ENCODE measurements at places on chromosomes 16 and 17.

DNA sequence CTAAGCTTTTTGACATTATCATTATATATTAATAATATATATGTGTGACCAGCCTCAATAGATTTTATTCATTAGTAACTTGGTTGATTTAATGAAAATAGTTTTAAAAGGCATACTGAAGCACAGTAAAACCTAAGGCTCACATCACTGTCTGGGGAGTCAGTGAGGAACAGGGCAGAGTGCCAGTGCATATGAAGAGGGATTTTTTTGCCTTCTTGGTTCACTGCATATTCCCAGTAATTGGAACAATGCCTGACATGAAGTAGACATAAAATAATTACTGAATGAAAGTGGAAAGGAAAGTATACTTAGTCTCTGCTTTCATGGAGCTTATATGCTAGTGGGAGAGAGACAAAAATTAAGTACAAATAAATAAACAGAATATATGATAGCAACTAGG is 81.1 kb downstream of the FTO start:
- DNase-seq = no peak

- DNase-seq = no peak
Measured at GRCh38 chr16:22945361-22945760, 131.4 kb downstream of the HS3ST2 start.

- DNase-seq = no peak
Measured at GRCh38 chr16:31286421-31287032, 26.8 kb downstream of the ITGAM start.

DNA sequence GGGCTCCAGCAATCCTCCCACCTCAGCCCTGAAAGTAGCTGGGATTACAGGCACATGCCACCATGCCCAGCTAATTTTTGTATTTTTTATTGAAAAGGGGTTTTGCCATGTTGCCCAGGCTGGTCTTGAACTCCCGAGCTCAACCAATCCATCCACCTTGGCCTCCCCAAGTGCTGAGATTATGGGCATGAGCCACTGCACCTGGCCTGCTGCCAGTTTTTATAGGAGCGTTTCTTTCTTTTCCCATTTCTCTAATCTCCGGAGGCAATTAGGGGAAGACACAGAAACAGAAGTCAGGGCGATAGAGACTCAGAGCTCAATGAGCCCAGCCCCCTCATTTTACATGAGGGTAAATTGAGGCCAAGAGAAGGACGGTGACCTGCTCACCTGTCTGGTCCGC is 10.4 kb downstream of the MGAT5B start:
- DNase-seq = no peak

DNA sequence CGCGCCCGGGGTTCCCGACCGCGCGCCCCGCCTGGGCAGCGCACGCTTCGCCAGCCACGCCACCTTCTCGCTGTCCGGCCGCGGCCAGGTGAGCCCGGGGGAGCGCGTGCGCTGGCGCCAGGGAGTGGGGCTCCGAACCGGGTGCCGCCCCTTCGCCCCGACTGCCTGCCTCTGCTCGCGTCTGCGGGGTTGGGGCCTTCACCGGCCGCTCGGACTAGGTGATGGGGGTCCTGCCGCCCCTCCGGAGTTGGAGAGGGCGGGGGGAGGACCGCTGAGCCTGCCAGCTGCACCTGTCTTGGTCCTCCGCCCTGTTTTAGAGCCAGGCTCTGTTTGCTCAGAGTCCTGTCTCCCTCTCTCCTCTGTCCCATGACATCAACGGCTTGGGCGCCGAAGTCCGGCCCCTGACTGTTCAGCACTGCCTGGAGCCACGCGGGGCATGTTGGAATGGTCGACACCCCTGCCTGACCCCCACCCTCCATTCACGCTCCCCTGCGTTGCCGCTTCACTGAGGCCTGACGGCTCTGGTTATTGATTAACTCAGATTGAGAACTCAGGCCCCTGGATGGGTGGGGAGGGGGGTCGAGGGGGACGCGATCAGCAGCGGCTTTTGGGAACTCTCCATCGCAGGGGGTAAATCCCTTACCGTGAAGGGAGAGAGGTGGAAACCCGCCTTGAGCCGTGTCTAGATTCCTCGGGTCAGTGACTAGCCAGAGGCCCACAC is 748 bp downstream of the SMTNL2 start:
- no peak for DNase-seq

- no peak for DNase-seq
Measured at GRCh38 chr17:336110-337021, 16.2 kb downstream of the RPH3AL start.
